ENCODE measurements at places on chromosomes 2 and 18.

DNA sequence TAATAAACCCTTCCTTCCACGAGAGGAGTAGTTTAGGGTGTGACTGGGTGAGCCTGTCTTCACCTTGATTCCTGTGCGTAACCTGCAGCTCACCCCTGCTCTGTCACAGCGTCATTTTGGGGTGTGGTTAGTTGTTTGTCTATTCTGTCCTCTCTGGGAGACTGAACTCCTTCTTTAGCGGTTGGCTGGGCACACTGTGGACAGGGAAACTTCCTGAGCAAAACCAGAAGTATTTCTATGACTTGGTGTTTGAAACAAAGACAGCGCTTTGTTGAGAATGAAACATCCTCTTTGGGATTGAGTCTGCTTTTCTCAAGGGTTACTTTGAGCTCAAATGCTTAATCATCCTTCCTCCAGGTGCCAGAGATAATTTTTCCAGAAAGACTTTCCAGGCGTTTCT, 270.7 kb downstream of the HRH4 start:
- DNase-seq = no peak

GRCh38 chr2:219664944-219665343, 37.5 kb downstream of the SLC4A3 start:
- no peak for DNase-seq

DNA sequence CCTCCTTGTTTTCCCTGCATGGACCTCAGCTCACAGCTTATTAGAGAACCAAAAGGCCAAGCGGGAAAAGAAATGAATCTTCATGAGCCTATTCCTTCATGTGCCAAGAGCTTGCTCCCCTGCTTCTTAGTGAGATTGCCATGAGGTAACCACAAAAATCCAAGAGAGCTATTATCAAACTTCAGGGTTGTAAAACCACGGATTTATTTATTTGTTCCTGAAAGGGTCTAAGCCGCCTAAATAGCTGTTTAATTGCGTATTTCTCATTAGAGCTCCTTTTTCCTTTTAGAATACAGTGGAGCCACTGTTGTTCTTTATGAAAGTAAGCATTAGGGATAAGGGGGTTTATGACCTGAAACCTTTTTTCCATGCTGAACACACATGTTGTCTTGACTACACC, 58.0 kb downstream of the SRD5A2 start:
- no peak for DNase-seq

- DNase-seq = no peak
Measured at GRCh38 chr2:142395291-142395690, 264.5 kb upstream of the LRP1B start.

Measured in ascending aorta (tissue), 2 donors.